Skeletal muscle cell (primary cell): ENCODE measurements at places on chromosomes 5 and 9.
A peak's percentile ranks its signal among the peaks of the same experiment; 100 is the strongest.

GRCh38 chr9:129617167-129617566 is 3.7 kb downstream of the C9orf50 start:
- no peak for DNase-seq

GRCh38 chr9:127393645-127394044 is 3.3 kb upstream of the SLC2A8 start:
- peak; percentile 25 for DNase-seq

GRCh38 chr5:19891658-19892057 is 96.3 kb downstream of the CDH18 start:
- DNase-seq = peak; percentile 57

- no peak for DNase-seq
Measured at GRCh38 chr9:131274674-131275331, 1.5 kb downstream of the FAM78A start.

DNA sequence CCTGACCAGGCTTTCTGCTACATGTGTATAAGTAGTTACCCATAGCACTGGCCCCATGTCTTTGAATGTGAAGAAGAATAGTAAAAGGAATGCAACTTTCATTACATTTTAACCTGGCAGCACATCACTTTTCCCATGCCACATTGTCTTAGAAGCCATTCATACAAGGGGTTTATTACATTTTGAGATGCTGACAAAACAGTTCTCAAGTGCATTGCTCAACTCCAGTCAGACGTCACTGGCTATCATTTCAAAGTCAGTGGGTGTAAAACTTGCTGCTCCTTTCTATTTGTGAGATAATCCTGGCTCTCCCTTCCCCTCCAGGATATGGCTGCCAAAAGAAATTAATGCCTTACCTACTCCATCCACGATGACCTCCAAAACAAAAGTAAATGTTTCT is 97.0 kb upstream of the VCAN start:
- DNase-seq = peak; percentile 84

GRCh38 chr9:74064702-74065101 is 432.4 kb upstream of the RORB start:
- DNase-seq = no peak

DNA sequence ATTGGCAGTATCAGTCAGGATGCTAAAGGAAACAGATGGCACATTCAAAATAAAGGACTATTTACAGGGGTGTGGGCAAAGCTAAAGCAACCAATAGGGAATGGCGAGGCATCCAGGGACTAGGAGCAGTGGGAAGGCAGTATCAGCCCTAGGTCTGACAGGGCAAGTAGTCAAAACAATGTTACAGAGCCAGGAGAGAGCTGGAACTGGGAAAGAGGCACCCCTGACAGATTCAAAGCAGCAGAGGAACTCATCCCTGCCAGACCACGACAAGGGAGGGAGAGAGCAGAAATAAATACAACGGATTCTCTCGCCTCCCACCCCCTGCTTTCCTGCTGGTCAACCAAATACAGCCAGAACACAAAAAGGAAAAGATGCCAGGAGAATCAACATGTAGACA is 371.5 kb downstream of the NR2F1-AS1 start:
- DNase-seq = no peak

- no peak for DNase-seq
Measured at GRCh38 chr9:6897207-6897822, 139.5 kb downstream of the KDM4C start.

DNA sequence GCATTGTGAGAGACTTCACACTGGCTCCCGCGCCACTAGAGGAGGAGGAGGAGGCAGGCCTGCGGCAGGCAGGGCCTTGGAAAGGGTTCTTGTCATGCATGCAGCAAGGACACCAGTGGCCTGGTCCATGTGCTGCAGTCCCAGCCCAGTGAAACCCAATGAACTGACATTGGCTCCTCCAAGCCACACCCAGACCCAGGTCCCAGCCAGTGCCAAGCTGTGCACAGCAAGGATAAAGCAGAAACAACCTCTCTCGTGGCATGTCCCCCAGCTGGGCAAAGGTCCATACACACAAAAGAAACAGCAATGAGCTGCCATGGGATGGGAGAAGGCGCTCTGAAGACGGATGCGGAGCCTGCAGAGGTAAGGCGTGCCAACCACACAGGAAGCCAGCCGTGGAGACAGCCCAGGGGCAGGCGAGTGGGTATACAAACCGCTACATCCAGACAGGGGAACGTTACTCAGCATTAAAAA is 89.2 kb downstream of the SEMA4D start:
- no peak for DNase-seq
